ENCODE measurements at places on chromosomes 2 and 18.

DNA sequence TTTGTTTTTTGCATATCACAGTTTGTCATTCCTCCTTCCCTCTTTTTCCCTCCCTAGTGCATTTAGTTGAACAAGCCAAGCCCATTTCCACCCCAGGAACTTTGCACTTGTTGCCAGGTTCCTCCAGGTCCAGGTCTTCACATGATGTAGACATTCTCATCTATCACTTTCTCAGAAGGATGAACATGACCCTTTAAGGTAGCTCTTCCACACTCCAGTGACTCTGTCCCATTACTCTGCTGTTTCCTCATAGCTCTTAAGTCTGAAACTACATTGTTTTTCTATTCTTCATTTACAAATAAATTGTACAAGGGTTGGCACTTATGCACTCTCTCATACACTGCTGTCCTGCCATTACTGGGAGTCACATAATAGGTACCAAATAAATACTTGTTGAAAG is 6.1 kb downstream of the KYNU start:
- DNase-seq: no peak

- DNase-seq: no peak
Observed at GRCh38 chr2:45070113-45070652, 60.9 kb upstream of the SIX2 start.

- DNase-seq: no peak
Observed at GRCh38 chr2:33419581-33420200, 56.8 kb upstream of the RASGRP3 start.

- no peak for DNase-seq
Observed at GRCh38 chr2:156474401-156474800, 38.2 kb downstream of the GPD2 start.

- no peak for DNase-seq
Observed at GRCh38 chr18:67778016-67778415, 261.5 kb upstream of the DSEL start.

GRCh38 chr2:29954316-29954715 is 32.9 kb upstream of the ALK start:
- DNase-seq: no peak

DNA sequence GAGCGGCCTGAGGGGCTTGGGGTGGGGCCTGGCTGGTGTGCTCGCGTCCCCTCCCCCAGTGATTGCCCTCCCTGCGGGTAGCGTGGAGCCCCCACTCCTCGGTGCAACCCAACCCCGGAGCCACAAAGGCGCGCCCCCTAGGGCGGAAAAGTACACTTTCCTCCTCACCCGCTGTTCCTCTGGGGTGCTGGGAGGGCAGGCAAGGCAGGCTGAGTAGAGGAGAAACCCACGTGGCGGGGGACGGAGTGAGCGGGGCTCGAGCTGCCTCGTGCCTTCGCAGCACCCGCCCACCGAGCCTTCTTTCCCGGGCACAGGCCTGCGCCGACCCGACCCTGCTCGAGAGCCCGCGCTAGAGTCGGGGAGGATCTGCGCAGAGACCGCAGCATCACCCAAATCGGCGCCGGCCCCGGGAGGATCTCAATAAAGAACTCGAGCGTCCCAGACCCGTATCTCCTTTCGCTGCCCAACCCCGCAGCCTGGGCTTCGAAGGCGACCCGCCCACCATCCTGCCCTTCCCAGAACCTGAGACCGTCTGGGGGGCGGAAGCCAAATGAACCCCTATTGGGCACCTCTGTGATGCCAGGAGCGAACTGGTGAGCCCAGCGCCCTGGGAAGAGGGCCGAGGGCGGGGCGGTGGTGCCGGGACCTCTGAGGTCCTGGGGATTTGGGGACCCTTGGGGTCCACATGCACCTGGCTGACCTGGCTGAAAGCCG is 1.5 kb downstream of the UCN start:
- no peak for DNase-seq

GRCh38 chr2:196168181-196168580 is 3.2 kb downstream of the STK17B start:
- no peak for DNase-seq

DNA sequence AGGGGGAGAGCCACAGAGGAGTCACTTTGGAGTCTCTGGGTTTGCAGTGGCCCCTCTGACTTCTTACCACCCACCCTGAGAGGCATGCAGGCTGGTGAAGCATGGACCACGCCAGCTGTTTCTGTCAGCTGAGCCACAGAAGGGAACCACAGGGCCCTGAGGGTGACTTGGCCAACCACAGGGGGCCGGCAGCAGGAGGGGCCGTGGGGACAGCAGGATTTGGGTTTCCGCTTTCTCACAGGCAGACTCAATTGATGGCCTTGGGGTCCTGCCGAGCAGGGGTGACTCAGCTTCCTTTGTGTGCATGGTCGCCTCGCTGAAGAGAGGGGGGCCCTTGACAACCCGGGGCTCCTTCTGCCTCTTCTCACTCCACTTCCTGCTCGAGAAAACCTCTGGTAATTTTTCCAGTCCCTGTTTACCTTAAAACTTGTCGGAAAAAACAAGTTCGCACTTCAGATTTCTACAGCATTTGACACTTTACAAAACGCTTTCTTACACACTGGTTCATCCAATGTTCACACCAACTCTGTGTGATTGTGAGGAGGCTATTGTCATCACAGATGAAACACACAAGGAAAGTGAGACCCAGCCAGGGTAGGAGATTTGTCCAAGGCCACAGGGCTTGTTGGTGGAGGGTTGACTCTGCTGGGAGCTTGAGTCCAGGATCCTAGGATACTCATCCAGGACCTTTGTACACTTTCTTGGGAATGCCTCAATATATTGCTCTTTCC is 311.2 kb downstream of the LPIN1 start:
- no peak for DNase-seq
